ENCODE measurements at places on chromosomes 16 and 17.

DNA sequence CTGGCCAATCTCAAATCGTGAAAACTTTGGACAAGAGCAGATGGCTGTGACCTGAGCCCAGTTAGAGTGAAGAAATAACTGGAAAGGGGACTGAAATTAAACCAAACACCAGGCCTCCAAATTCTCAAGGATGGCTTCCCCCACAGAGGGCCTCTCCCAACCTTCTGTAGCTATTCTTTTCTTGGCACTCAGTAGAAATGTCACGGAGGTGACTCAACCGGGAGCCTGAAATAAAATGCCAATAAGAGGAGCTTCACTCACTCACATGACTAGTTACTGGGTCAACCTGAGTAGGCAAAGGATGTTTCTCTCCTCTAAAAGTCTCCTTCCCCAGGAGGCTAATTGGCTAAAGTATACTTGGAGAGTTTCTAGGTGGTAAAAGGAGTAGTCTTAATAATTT is 230.7 kb downstream of the MAF start:
- no peak for DNase-seq

GRCh38 chr16:12097523-12098428 is 121.2 kb downstream of the SNX29 start:
- DNase-seq, result no peak

GRCh38 chr16:79554912-79555311 is 45.6 kb downstream of the MAF start:
- DNase-seq, result no peak

DNA sequence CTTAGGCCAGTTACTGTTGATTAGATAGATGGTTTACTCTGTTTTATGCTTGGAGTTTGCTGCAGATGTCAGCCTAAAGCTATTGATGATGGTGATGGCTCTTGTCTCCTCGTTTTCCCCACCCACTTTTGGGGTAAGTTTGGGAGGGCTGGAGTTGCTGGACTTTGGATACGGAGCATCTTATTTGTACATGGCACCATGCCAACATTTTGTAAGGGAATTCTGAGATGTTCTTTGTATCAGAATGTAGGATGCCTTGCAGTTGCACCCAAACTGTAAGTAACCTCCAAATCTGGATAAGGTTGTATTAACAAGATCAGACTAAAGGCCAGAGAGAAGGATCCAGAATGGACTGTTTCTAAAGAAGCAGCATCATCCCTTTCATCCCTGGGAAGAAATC is 551.9 kb upstream of the ZFHX3 start:
- no peak for DNase-seq

DNA sequence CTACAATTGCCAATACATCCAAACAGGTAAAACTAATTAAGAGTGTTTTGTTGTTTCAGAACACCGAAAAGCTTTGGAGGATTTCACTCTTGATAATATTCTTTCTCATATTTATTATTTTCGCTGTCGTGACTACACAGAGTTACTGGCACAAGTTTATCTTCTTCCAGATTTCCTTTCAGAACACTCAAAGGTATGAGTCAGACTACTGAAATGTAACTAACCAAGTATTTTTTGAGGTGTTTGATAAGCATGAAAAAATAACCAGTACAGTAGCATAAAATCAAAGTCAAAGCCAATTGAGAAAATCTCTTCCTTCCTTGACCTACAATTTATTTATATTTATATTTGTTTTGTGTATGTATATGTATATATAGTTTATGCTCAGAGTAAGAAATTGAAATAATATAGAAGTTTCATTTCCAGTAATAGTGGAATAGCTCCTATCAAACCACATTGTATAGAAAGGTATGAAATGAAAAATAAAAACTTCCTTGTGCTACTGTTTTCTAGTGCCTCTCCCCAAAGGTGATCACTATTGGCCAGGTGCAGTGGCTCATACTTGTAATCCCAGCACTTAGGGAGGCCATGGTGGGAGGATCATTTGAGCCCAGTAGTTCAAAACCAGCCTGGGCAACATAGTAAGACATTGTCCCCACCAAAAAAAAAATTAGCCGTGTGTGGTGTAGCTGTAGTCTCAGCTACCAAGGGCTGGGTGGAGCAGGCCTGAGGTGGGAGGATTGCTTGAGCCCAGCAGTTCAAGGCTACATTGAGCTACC is 10.9 kb downstream of the RAD51C start:
- DNase-seq, result no peak

DNA sequence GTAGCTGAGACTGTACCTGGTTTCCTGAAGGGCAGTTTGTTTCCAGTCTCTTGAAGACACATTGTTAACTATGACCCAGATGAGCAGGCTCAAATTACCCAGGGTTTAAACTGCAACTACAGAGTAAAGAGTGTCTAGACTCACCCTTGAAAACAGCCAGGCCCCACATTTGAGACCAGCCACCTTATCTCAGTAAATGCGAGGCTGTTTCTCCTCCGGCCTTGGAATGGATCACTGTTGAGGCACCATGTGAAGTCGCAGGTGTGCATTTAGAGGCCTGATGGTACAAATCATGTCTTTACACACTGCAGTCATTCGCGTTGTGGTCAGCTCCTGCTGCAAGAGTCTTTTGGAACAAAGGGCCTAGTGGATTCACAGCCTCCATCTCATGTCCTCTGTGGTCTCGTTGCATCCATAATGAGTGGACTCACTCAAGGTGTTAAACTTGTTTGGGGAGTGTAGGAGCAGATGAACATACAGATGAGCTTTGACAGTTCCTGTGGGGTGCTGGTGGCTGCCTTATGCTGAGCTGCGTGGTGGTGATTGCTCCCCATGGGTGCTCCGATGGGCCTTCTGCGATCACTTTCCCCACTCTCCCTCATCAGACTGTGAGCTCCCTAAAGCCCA is 18.5 kb upstream of the N4BP1 start:
- DNase-seq, result no peak

DNA sequence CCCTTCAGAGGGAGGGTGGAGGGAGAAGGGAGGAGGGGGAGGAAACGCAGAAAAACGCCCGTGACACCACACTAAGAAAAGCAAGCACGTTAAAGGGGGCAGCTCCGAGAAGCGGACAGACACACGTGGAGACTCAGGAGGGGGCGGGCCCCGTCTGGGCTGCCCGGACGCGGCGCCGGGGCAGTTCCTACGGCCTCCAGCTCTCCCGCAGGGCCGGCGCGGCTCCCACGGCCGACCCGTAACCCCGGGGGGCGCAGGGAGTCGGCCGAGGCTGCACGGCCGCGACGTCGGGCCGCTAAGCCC is 362 bp downstream of the KLHDC4 start:
- no peak for DNase-seq

DNA sequence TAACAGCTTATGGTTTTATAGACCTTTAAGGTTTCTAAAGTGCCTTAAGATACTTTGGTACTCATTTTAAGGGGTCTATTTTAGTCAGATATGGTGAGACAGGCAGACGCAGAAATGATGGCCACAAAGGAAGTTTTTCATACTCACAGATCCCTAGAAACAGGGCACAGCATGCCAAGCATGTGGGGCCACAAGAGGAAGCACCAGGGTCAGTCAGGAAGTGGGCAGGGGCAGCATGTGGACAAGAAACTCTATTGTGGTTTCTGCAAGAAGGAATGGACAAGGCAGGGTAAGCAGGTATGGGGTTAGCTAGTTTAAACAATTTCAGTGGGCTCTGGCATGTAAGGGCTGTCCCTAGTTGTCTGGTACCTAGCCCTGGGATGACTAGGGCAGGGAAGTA is 8.5 kb downstream of the EFCAB3 start:
- no peak for DNase-seq

- DNase-seq, result no peak
Observed at GRCh38 chr17:33864758-33865229, 390.3 kb upstream of the CCL2 start.

- DNase-seq, result no peak
Observed at GRCh38 chr17:72903522-72903921, 189.0 kb downstream of the SLC39A11 start.

DNA sequence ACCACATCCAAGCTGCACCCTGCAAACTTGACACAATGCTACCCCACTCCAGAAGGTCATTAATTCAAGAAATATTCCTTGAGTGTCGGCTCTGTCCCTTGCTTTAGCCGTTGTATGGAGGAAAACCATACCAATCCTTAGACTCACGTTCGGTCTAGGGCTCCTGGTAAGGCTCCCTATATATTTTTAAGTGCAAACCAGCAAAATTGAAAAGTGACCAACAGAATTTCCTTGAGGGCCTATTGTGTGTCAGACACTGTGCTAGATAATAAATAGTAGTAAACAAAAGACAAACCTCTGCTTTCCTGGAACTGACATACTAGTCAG is 390 bp upstream of the BBS2 start:
- DNase-seq, result no peak

GRCh38 chr17:71331754-71332325 is 789.0 kb upstream of the SOX9 start:
- no peak for DNase-seq

GRCh38 chr16:58417600-58417999 is 25.3 kb downstream of the GINS3 start:
- no peak for DNase-seq

GRCh38 chr17:37700881-37701280 is 44.0 kb downstream of the HNF1B start:
- no peak for DNase-seq

- no peak for DNase-seq
Observed at GRCh38 chr17:16072031-16072430, 72.4 kb downstream of the TTC19 start.

All from SW480 (cell line).